Uterine smooth muscle cell (primary cell): ENCODE measurements at places on chromosomes 4 and X. TPM values are rescaled to one million over a fixed set of nuclear protein-coding genes. Genes with fewer than 3 reads are reported as not detected.

FRG1 gene
- total RNA-seq: 29.5 and 56.4 TPM in 2 replicates

EVC gene
- 37.2 and 59.4 TPM in 2 replicates for total RNA-seq

PLAC8 gene
- total RNA-seq: 0.25 TPM in 1 of 2 replicates, not detected in the other

TRPC5OS gene
- not detected in 2 replicates for total RNA-seq

GJB1 gene
- total RNA-seq: not detected in 2 replicates

MAGEA2 gene
- total RNA-seq: not detected in 2 replicates

TAF7L gene
- 0.89 and 1.9 TPM in 2 replicates for total RNA-seq

SHROOM3 gene
- 2.2 and 4.2 TPM in 2 replicates for total RNA-seq

HMGN5 gene
- total RNA-seq: 0.75 and 1.7 TPM in 2 replicates

FAM149A gene
- total RNA-seq: 4.5 and 5.2 TPM in 2 replicates

VEGFC gene
- total RNA-seq: 45.3 and 48.4 TPM in 2 replicates

CT47B1 gene
- total RNA-seq: not detected in 2 replicates

CENPE gene
- 11.9 and 58.4 TPM in 2 replicates for total RNA-seq

RPA4 gene
- total RNA-seq: 1.00 and 1.7 TPM in 2 replicates

RAB33A gene
- total RNA-seq: 4.3 and 9.4 TPM in 2 replicates

CEP135 gene
- total RNA-seq: 8.9 and 15.2 TPM in 2 replicates

WAS gene
- total RNA-seq: 0.22 and 0.25 TPM in 2 replicates

GPRIN3 gene
- total RNA-seq: 0.12 and 0.22 TPM in 2 replicates

ZNF182 gene
- total RNA-seq: 3.3 and 4.4 TPM in 2 replicates
